ENCODE measurements at places on chromosomes 13 and 19.

- DNase-seq = no peak
Observed at GRCh38 chr19:31275068-31275334, 74.2 kb downstream of the TSHZ3 start.

DNA sequence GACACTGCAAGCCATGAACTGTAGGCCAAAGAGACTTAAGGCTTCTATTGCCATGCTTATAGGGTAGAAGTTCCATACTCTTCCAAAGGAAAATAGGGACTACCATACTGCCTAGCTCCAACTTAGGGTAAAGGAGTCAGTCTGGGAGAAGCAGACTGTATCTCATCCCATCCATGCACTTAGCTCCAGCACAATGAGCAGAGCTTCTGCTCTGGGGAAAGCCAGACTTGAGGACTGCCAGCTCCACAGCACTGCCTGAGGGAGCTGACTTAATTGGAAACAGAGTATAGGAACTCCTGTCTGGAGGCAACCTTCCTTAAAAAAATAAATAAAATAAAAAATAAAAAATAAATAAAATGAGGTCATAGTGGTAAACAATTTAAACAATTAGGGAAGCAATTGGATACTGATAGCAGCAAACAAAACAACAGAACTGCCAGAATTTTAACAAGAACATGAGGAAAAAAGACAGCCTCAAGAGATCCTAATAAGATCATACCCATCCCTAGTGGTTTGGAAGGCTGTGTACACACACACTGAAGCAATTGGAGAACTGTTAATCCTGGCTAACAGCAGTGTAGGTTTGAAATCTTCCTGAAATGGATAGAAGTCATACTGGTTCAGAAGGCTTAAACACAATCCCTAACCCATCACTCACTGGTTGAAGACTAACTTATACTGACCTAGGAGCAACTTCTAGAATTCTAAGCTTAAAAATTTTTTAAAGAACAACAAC, 550.1 kb downstream of the TBC1D4 start:
- DNase-seq = peak; percentile 19

DNA sequence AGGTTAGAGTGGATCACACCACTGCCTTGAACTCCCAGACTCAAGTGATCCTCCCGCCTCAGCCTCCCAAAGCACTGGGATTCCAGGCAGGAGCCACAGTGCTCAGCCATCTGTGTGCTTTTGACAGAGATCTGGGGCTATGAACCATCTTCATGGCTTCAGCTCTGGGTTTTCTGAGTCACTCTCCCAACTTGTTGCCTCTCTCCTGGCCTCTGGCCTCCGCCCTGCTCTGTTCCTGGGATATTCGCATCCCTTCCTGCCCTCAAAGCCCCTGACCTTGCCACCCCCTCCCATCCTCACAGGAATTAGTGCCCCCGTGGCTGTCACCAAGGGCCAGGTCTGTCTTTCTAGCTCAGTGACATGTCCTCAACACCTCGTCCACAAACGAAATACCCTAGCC, 5.7 kb upstream of the GMIP start:
- DNase-seq = no peak

GRCh38 chr19:38073841-38074685, 150.0 kb downstream of the DPF1 start:
- DNase-seq = peak; percentile 62

- DNase-seq = no peak
Observed at GRCh38 chr19:55676383-55676782, 1.4 kb downstream of the EPN1 start.

DNA sequence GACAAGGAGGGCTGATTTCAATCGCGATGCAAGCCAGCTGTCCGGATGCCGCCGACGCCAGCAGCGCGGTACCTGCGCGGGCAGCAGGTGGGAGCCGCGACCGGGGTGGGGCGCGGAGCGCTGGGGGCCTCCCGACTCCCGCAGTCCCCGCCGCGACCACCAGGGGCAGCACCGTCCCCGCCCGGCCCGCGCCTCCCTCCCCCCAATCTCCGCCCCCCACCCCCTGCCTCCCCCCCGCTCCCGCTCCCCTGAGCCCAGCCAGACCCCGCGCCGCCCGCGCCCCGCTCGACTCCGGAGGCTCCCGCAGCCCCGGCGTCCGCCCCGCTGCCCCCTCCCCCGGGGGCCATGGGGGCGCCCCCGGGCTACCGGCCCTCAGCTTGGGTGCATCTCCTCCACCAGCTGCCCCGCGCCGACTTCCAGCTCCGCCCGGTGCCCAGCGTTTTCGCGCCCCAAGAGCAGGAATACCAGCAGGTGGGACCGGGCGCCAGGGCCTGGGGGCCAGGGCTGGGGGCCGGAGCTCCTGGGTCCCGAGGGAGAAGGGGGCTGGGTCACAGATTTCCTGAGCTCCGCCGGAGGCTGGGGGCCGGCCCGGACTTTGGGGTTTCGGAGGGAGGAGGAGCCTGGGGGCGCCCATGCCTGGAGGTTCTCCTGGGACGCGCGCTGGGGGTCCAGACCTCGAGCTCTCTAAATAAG, at the start of gene TTYH1:
Gene TTYH1 (plus strand): TSS at position 257 of the 693 bp plus-strand sequence. CDS start 89 bp downstream, at position 346.
- DNase-seq = no peak

DNA sequence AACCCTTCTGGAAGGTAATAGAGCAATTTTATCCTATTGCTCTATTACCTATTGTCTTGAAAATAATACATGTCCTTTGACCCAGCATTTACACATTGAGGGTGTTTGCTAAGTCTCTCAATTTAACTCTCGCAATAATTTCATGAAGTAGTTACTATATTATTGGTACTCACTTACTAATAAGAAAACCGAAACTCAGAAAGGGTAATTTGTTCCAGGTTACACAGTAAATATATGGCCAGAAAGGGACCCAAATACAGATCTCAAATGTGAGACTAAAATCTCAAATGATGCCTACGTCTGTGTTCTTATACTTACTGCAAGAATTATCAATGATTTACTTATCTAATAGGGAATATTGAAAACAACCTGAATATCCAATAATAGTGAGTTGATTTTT, 29.7 kb upstream of the FAM216B start:
- DNase-seq = no peak

- no peak for DNase-seq
Observed at GRCh38 chr19:11014403-11014911, 53.6 kb downstream of the SMARCA4 start.

- peak; percentile 23 for DNase-seq
Observed at GRCh38 chr13:46571189-46571908, 18.4 kb downstream of the LRCH1 start.

DNA sequence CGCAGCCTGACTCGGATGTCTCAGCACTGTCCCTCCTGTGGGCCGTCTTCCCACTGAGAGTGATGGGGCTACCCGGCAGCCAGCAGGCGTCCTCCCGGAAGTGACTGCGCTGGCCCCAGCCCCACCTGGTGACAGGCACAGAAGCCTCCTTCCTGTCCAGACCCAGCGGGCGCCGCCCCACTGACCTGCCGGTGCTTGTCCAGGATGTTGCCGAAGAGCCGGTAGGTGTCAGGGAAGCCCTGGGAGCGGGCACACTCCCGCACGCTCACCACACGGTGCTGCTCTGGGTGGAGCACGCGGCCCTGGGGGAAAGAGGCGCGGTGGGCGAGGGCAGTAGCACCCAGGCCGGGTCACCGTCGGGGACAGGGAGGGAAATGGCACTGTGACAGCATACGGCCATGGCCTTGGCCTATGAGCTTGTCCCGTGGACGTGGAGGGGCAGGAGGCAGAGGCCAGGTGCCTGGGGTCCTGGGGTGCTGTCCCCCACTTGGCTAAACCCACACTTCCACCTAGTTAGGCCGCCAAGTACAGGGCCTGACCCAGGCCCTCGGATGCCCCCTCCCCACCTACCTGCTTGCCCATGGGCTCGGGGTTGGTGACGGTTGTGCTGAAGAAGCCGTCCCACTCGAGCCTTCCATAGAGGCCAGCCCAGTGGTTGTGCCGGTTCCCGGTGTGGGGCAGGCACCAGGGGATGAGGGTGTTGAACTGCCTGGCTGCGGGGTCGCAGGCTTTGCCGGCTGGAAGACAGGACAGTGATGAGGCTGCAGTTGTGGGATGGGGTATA, 16.0 kb upstream of the EIF3G start:
- DNase-seq = no peak

DNA sequence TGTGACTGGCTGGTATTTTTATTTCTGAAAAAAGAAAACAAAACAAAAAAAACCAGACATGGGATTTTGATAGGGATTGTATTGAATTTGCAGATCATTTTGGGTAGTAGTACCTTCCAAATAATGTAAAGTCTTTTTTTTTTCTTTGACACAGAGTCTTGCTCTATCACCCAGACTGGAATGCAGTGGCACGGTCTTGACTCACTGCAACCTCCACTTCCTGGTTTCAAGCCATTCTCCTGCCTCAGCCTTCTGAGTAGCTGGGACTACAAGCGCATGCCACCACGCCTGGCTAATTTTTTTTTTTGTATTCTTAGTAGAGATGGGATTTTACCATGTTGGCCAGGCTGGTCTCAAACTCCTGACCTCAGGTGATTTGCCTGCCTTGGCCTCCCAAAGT, 4.2 kb downstream of the ZNF101 start:
- no peak for DNase-seq

- DNase-seq = no peak
Observed at GRCh38 chr13:62043600-62043999, 628.0 kb upstream of the PCDH20 start.

- no peak for DNase-seq
Observed at GRCh38 chr19:42846597-42846996, 32.9 kb downstream of the PSG1 start.

DNA sequence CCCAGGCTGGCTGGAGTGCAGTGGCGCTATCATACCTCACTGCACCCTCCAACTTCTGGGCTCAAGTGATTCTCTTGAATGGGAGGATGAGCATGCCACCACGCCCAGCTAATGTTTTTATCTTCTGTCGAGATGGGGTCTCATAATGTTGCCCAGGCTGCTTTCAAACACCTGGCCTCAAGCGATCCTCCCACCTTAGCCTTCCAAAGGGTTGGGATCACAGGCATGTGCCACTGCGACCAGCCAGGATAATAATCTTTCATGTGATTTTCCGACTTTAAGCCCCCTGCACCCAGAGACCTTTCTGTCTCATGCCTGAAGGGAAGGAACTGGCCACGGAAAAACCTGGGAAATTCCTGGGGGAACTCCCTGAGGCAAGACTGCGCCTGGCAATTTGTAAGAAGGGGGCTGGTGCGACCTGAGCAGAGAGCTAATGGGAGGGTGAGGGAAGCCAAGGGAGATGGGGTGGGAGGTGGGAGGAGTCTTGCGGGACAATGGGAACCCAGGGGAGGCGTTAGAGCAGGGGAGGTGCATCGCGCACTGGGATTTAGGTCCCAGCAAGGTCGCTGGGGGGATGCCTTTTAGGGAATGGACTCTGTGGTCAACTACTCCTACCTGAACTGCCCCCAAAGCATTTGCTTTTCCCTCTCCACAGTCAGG, 1.2 kb upstream of the CCDC124 start:
- DNase-seq = no peak

DNA sequence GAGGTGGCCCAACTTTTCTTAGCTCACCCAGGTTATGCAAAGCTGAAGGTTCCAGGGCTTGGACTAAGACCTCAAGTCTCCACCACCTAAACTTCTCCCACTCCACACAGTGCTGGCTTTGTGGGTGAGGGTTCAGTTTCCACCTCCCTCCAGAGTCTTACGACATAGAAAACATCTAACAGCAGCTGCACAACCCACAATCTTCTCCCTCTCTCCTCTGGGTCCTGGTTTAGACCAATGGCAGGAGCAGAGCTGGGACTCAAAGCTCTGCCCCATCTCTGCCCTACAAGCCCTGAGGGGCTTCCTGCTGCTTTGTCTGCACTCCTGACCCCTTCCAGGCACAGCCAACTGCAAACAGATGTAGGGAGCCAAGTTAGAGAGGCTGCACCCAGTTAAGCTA, 16.0 kb downstream of the IRGC start:
- peak; percentile 13 for DNase-seq

DNA sequence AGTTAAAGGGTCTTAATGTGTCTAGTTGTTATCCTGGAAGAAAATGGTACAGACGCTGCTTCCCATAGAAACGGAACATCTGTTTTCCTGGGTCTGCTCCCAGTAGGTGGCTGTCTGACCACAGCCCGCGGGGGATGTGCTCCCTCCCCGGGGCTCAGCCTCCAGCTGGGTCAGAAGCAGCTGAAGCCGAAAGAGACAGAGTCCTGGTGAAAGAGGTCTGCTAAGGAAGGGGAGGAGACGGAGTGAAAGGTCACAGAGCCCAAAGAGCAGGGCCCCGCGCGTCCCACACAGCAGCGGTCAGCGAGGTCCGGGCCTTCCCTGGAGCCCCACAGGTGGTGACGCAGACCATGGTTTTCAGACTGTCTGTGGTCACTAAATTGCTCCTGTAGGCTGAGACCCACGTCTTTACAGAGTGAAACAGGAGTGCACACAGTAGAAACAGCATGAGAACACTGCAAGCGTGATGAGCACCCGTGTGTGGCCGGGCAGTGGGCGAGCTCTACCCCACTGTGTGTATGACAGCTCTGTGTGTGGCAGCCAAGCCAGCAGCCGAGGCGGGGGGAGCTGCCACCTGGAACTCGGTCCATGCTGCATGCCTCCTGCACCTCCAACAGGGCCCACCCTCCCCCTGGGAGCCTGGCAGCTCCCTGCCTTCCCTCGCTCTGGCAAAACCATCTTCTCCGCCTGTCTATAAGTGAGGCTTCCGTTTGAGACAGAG, 52.0 kb upstream of the C13orf46 start:
- DNase-seq = peak; percentile 94

DNA sequence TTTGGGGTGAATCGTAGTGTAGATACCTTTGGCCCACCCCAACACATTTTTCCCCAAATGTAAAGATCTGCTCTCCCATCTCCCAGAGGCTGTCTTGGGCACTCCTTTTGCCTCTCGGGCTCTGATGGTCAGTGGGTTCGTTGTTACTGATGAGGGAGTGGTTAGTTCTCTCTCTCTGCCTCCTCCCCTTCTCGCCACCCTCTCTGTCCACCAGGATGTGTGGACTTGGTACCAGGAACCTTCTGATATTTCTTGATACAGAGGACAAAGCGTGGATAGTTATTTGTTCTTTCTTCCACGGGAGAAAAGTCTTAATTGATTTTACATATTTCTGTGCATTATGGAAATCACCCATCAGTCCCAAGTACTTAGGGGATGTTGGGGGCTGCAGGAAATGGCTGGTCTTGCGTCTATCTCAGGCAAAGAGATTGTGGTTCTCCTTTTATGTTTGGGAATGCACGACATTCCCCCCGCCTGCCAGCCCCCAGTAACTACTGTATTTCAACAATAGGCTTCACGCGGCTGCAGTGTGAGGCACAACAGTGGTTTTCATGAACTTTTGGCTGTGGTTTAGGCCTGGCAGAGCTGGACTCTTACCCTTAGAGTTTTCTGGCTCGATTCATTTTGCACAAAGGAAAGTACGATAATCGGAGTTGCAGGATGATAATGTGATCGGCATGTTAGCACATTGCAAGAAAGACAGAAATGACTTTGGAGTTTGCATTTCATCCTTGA, 79.0 kb upstream of the ZNF536 start:
- DNase-seq = no peak

- DNase-seq = peak; percentile 90
Observed at GRCh38 chr13:33111414-33112110, 95.3 kb downstream of the KL start.

GRCh38 chr19:47447470-47448359, 24.0 kb downstream of the SLC8A2 start:
- DNase-seq = peak; percentile 17

- peak; percentile 18 for DNase-seq
Observed at GRCh38 chr19:43634872-43635560, 4.6 kb downstream of the CADM4 start.

- peak; percentile 53 for DNase-seq
Observed at GRCh38 chr13:41648314-41648935, 191.1 kb downstream of the RGCC start.

- no peak for DNase-seq
Observed at GRCh38 chr19:3521104-3521445, 15.0 kb downstream of the FZR1 start.

GRCh38 chr13:30216111-30216510, 91.2 kb downstream of the KATNAL1 start:
- no peak for DNase-seq

GRCh38 chr13:101449790-101450748, 2.4 kb upstream of the ITGBL1 start:
- peak; percentile 85 for DNase-seq
